ENCODE measurements at places on chromosomes 12 and 14. TPM values are rescaled to one million over a fixed set of nuclear protein-coding genes. Genes with fewer than 3 reads are reported as not detected.

DNA sequence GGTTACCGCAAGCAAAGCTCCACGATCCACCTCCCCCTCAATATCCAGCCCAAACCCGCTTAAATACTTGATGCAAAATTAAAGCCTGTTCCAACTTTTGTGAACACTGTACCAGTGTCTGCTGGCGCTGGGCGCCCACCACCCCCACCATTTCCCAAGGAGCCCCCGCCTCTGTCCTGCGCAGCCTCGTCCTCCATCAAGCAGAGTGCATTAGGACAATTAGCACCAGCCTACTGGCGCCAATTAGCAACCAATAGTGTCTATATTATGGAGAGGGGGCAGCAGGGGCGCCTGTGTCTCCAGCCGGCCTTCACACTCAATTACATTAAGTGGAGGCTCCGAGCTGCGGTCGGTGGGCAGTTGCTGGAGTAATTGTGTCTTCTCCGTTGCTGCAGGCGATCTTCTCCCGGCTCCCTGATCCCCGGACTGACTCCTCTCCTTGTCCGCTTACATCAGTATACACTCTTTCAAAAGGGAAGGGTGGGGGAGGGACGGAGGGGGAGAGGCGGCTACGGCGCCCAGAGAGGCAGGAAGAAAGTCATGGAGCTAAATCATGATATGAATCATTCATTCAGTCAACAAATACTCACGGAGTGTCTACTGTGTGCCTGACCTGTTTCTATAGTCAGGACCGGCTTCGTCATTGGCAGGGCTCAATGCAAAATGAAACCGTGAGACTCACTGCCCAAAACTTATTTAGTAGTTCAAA is 707.3 kb downstream of the MED13L start:
- no peaks in the 10 kb centered on the region for H3K27me3 ChIP-seq
- DNase-seq: no peak
- no peaks in the 10 kb centered on the region for H3K4me1 ChIP-seq
- H3K27ac ChIP-seq: no peak overlapping the region

CHST11 gene
- total RNA-seq: 234 TPM

- no peaks in the 10 kb centered on the region for H3K4me1 ChIP-seq
- no peak overlapping the region for H3K27ac ChIP-seq
- H3K27me3 ChIP-seq: no peaks in the 10 kb centered on the region
- H3K36me3 ChIP-seq: no peaks in the 10 kb centered on the region
- H3K4me3 ChIP-seq: no peak overlapping the region
Measured at GRCh38 chr12:99771659-99772058, 124.1 kb downstream of the GARIN6 start.

- no peaks in the 10 kb centered on the region for H3K4me1 ChIP-seq
- no peak for DNase-seq
- H3K4me3 ChIP-seq: no peak overlapping the region
- H3K27ac ChIP-seq: no peak overlapping the region
Measured at GRCh38 chr14:94930690-94931089, 160.8 kb upstream of the GSC start.

- H3K36me3 ChIP-seq: peaks cover 50% of the 10 kb centered on the region
- peak within 1 kb of the TSS; percentile 70 for H3K4me3 ChIP-seq
- peaks cover 29% of the 10 kb centered on the region for H3K4me1 ChIP-seq
- H3K27me3 ChIP-seq: no peaks in the 10 kb centered on the region
Measured at GRCh38 chr12:53451661-53452158, at the start of gene PCBP2. PCBP2 (plus strand) TSS chr12:53452102; CDS start chr12:53454801, 2,699 bp downstream.

GRCh38 chr12:48023386-48023785 is 19.1 kb upstream of the COL2A1 start:
- no peaks in the 10 kb centered on the region for H3K27me3 ChIP-seq
- H3K36me3 ChIP-seq: no peaks in the 10 kb centered on the region
- H3K4me3 ChIP-seq: no peak overlapping the region
- no peak for DNase-seq

GRCh38 chr14:98773814-98774213 is 498.2 kb downstream of the BCL11B start:
- no peak overlapping the region for H3K4me3 ChIP-seq
- no peak for DNase-seq
- no peak overlapping the region for H3K27ac ChIP-seq
- H3K36me3 ChIP-seq: no peaks in the 10 kb centered on the region
- no peaks in the 10 kb centered on the region for H3K4me1 ChIP-seq

DNA sequence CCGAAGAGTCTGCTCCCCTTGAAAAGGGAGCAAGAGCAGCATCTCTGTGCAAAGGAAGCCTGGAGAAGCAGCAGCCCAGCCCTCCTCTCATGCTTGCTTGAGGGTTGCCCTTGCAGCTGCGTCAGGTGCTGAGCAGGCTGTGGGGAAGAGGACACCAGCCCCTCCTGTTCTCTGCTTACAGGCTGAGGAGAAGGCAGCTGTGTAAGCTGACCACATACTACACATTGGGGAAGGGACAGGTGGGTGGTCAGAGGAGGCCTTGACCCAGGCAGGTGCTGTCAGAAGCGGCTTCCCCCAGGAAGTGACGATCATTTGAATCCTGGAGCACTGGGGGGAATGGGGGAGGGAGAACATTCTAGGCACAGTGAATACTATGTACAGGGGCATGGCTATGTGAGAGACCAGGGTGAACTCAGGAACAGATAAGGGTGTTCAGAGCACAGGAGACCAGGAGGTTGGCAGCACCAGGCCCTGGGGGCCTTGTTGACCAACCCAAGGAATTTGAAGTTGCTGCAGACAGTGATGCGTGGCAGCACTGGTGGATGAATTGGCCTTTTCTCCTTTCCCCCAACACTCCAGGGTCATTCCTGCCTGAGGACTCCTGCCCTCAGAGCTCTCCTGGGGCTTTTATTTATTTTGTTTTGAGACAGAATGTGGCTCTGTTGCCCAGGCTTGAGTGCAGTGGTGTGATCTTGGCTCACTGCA is 2.7 kb upstream of the KLC1 start:
- no peak overlapping the region for H3K4me3 ChIP-seq
- H3K27ac ChIP-seq: peak overlapping the region; percentile 9
- H3K4me1 ChIP-seq: peaks cover 62% of the 10 kb centered on the region
- DNase-seq: no peak

DNA sequence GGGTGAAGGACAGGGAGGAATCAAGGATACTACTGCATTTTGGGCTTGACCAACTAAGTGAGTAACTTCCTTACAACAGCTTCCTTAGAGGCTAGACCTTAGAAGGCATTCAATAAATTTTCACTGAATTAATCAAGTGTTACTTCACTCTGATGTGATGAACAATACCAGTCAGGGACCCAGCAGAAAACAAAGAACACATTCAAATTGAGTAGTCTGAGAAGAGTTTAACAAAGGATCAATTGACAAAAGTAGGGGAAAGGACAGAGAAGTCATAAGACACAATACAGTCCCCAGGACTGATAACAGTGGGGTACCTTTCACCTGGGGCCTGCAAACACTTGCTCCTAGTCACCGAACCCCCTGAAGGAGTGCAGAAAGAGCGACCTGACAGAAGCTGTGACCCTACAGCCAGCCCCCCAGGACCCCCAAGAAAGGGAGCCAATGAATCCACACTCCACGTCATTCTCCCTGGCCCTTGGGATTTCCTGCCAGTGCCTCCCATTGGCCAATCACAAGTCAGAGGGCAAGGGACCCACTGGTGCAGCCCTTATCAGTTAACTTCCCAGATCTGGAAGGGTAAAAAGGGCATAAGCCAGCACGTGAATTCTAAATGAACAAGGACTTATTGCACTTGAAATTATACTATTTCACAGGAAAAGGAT is 6.9 kb downstream of the ANAPC5 start:
- DNase-seq: no peak
- no peaks in the 10 kb centered on the region for H3K27me3 ChIP-seq
- peaks cover 36% of the 10 kb centered on the region for H3K36me3 ChIP-seq
- H3K27ac ChIP-seq: no peak overlapping the region

DNA sequence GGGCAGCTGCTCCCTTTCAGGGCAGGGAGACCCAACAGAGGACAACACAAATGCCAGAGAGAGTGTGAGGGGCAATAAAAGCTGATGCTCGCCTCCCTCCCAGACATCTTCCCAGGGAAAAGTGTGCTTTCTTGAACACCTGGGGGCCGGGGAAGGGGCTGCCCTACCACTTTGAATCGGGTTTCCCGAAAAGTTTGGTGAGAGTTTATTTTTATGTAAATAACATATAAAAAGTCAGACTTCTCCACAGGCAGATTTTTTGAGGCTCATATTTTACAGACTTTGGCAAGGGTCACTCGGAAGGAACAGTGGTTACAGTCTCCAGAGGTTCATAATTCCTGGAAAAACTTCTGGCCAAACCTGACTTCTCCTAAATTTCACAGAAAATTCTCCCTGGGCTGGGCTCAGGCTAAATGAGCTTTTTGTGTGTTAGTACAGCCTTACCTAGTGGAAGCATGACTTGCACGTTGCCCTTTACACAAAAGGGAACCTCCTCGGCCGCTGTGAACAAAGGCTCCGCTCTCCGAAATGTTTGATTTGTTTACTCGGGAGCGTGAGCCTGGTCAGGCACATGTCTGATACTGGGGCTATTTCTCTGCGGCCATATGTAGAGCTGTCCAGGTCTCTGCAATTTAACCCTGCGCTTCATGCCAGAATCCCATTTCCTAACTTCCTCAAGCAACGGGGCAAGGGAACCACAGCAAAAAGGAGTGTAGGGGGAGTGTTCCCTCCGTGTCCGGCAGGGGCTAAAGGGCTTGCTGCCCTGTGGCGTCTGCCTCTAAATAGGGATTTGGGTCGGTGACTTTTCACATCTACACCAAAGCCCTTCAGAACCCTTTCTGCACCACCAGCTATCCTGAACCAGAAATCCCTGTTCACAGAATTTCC is 3.4 kb downstream of the RTL1 start:
- DNase-seq: no peak
- no peak overlapping the region for H3K27ac ChIP-seq
- peaks cover 10% of the 10 kb centered on the region for H3K4me1 ChIP-seq
- no peaks in the 10 kb centered on the region for H3K36me3 ChIP-seq

DNA sequence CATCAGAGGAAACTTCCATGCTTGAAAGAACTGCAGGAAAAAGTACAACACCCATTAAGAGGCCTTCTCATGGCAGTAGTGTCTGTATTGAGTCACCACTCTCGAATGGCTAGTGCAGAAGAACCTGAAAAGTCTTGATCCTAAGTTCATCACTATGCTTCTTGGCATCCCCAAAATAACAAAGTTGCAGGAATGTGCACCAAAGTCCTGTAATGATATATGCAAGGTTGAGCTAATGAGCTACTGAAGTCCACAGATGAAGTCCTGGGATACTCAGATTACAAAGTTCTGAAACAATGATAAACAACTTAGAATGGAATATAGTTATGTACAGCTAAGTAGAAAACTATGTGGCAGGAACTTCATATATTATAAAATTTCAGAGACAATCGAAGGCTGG is 545.4 kb downstream of the FOXG1 start:
- no peaks in the 10 kb centered on the region for H3K4me1 ChIP-seq
- no peaks in the 10 kb centered on the region for H3K27me3 ChIP-seq
- H3K4me3 ChIP-seq: no peak overlapping the region
- H3K27ac ChIP-seq: no peak overlapping the region
- H3K36me3 ChIP-seq: no peaks in the 10 kb centered on the region

VRTN gene
- not detected for total RNA-seq

NKX2-1 gene
- 225 TPM for total RNA-seq

GRCh38 chr14:89451229-89451628 is 34.2 kb upstream of the FOXN3 start:
- H3K4me1 ChIP-seq: no peaks in the 10 kb centered on the region
- H3K4me3 ChIP-seq: no peak overlapping the region
- H3K36me3 ChIP-seq: no peaks in the 10 kb centered on the region
- no peak for DNase-seq
- no peak overlapping the region for H3K27ac ChIP-seq

B4GALNT1 gene
- total RNA-seq: 0.98 TPM

GRCh38 chr12:67220065-67220464 is 49.1 kb upstream of the CAND1 start:
- H3K4me1 ChIP-seq: no peaks in the 10 kb centered on the region
- no peaks in the 10 kb centered on the region for H3K27me3 ChIP-seq
- no peaks in the 10 kb centered on the region for H3K36me3 ChIP-seq
- no peak overlapping the region for H3K27ac ChIP-seq

KRT75 gene
- total RNA-seq: not detected

TRHDE gene
- total RNA-seq: 20.1 TPM

Measured in upper lobe of left lung (tissue), 6 donors.